ENCODE measurements at places on chromosomes 6 and 20.

DNA sequence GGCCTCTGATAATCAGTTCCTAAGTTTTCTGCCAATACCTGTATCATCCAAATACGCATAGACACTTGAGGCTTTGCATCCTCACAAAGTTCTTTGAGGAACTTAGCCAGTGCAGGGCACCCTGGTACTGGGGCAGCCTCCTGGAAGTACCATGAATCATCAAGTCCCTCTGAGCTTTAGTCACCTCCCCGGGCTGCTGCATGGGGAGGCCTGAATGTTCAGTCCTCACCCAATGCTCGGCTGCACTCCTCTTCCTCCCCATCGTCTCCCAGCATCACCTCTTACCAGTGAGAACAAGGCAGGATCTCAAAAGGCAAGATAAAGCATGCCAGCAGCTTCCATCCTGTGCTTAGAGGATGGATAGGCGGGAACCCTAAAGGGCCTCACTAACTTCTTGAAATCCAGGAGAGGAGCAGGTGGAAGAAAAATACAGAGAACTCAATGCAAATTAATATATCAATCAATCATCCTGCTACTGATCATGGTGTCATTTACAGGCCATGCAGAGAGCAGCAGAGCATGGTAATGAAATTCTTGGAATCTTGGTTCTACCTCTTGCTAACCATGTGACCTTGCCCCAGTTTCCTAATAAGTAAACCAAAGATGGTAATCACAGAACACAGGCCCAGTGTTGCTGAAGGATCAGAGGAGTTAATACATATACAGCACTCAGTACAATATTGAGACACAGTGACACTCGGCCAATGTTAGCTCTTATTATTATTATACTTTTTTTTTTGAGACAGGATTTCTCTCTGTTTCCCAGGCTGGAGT lies 4.7 kb upstream of the CCN6 start:
- no peak for DNase-seq

DNA sequence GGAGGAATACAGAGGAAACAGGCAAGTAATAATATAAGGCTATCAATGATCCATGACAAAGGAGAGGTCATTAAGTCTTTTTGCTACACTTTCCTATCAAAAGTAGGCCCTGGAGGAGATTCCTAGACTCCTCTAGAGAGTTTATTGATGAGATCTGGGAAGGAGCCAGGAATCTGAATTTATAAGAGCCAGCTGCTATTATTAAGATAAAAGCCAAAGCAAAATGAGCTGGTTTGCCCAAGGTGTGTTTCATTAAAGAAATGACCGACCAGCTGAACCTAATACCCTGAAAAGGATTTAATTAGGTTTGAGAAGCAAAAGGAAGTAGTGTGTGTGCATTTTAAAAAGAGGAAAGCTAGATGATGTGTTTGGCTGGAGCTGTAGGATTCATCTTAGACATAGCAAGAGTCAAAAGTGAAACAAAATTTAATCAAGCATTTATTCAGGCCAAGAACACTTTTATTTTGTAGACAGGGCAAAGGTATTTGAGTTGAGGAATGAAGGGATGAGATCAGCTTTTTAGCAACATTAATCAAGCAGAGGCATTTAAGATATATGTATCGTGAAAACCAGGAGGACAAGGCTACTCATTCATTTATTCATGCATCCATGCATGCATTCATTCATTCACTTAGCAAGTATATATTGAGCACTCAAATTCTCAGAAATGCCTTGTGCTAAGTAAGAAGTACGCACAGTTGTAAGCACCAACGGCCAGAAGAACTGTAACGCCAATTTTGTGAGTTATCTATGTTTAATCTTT lies 43.5 kb upstream of the SCAF8 start:
- DNase-seq: no peak

- no peak for DNase-seq
Observed at GRCh38 chr6:164208371-164208770, 793.9 kb downstream of the QKI start.

DNA sequence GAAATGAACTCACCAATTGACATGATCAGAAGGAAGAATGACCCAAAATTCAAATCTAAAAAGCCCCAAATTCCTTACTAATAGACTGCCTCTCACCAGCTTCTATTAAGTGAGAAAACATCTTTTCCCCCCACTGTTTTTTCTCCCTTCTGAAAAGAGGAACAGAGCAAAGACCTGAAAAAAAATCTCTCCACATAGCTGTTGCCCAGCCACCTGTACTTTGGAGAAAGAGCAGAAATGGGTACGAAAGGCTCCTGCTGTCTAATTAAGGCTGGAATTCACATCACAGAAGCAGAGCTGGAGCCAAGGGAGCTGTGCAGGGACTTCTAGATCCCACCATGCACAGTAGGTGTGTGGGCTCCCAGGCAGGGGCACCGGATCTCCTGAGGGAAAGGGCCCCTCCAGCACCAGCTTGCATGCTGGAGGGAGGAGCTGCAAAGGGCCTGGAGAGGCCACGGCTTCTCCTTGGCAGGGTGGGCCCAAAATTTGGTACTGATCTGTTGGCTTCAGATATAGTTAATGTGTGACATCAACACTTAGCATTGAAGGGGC lies 73.2 kb upstream of the DUSP22 start:
- DNase-seq: no peak

GRCh38 chr6:115891750-115892149 lies 168.9 kb downstream of the FRK start:
- no peak for DNase-seq

DNA sequence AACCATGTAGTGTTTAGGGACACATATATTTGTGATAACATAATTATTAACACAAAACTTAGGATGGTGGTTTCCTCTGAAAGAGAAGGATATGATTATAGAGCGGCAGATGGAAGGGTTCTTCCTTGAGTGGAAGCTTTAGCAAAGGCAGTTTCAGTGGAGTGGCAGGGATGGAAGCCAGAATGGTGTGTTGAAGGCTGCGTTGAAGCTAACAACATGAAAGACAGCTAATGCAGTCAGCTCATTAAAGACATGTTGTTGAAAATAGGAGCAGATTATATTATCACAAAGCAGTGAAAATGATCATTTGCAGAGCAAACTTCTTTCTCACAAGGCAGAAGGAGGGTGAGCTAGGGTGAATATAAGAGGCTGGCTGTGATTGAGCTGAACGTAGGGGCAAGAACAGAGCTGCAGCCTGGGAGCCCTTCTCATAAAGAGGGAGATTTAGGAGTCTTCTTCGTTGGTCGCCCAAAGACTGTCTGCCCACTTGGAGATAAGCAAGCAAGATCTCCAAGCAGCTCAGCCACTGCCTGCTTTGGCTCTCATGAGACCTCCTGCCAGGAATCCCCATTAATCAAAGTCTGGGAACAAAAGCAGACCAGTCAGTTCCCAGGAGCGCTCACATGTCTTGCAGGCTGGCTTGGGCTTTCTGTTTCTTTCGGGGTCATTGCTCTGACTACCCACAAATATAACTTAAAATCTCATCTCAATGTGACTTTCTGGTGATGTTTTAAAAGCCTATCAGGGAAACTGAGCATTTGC lies 2.6 kb upstream of the ANKRD6 start:
- no peak for DNase-seq

GRCh38 chr6:6986344-6986743 lies 121.4 kb upstream of the RREB1 start:
- no peak for DNase-seq

- no peak for DNase-seq
Observed at GRCh38 chr20:7375905-7376304, 564.4 kb downstream of the HAO1 start.

GRCh38 chr6:109453594-109454495 lies 1.7 kb downstream of the MICAL1 start:
- no peak for DNase-seq

- DNase-seq: no peak
Observed at GRCh38 chr20:46204594-46205186, 86.6 kb downstream of the CD40 start.

DNA sequence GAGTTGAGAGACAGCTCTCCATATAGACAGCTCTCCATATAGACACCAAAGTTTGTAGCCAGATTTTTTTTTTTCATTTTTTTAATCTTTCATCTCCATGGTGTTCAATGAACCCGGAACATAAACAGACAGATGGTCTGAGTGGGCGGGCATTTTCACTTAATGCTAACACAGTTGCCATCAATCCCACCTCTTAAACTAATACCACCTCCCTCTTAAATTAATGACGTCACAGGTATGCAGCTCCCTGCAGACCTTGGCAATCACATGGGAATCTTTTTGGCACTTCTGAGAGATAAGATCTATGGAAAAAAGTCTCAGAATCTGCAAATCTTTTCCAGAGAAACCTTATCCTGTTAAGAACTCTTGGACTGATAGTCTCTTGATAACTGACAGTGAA lies 43.2 kb downstream of the PFDN4 start:
- no peak for DNase-seq

DNA sequence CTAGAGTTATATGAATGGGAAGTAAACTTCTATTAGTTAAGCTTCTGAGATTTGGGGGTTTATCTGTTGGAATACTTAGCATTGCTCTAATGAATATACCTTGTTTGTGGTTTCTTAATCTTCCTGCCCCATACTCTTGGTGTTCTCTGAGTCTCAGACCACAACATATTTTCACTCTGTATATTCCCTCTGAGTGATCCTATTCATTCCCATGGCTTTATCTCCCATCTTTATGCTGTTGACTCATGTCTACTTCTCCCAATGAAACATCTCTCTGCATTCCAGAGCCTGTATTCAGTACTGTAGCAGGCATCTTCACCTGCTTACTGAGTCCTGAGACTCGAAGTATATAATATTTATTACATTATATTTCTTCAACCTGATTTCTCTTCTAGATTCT lies 283.7 kb upstream of the MAP3K7 start:
- DNase-seq: no peak

GRCh38 chr6:82959385-82959941 lies 106.2 kb downstream of the UBE3D start:
- no peak for DNase-seq

- DNase-seq: no peak
Observed at GRCh38 chr20:46735436-46735835, 26.0 kb downstream of the SLC2A10 start.

DNA sequence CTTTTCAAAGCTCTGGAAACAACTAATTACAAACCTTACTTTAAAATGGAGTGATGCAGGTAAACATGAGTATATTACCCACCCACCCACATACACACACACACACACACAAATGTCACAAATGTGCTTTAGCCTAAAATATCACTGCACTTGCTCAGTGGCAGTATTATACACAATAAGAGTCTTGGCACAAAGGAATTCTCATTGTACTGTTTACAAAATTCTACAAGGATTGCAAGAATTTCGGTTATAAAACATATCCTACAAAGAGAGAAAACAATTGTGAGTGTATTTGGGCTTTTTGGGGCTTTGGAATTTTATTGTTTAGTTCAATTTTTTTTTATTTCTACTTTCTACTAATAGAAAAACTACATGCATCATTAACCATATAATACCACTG lies 113.2 kb upstream of the BEND6 start:
- DNase-seq: no peak

GRCh38 chr20:20499439-20499838 lies 131.5 kb downstream of the INSM1 start:
- DNase-seq: no peak

- no peak for DNase-seq
Observed at GRCh38 chr20:34049389-34049788, 55.7 kb downstream of the RALY start.

DNA sequence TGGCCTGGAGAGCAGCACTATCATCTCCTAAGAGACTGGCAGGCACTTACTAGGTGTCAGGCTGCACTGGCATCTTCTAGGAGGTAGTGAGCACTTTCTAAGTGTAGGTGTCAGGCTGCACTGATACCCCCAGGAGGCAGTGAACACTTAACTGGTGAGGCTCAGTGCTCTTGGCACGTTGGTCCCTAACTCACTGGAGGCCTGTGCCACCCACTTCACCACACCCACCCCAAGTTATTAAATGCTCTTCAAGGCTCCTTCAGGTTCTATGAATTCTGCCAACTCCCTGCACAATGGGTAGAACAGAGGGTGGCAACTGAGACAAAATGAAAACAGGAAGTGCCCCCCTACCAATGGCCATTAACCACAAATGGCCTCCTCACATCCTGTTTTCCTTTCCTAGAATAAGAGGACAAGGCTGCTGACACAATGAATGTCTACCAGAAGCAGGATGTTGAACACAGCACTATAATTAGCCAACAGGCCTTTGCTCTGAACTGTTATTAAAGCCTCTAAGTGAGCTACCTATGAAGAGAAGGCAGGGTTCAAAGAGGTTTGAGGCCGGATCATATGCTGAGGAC lies 29.4 kb downstream of the NCOA5 start:
- DNase-seq: no peak

DNA sequence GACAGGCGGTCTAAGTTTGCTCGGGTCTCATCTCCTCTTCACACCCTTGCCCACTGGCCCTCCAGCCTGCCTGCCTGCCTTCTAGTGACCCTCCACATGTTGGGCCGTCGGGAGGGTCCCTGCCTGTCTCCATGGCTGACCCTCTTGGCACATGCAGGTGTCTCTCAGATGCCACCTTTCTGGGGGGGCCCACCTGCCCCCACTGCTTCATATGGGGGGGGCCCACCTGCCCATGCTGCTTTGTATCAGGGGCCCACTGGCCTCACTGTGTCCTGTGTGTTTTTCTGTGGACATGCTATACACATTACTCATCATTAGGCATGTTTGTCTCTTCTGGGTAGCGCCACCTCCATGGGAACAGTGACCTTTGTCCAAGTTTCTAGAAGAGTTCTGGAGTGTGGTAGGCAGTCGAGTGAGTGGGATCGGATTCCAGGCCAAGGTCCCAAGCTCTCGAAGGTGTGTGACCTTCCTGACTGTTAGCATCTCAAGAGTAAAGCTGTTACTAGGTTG lies 40.4 kb upstream of the KIF25 start:
- DNase-seq: no peak

GRCh38 chr6:159682295-159682694 lies 10.7 kb downstream of the SOD2 start:
- no peak for DNase-seq

DNA sequence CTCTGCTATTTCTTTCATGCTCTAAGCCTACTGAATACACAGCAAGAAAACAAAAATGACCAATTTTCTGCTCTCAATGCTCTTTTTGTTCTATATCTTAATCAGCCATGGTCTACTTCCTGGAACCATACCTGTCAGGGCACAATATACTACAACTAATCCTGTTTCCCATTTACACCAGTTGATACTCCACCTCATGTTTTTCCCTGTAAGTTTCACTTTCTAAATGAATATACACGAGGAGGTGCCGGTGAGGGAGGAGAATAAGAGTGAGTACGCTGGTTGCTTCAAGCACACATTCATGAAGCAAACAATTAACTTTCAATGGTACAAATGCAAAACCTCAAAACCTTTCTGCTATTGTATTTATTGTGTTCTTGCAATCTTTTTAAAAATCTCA lies 443.1 kb upstream of the ID4 start:
- DNase-seq: no peak

All from activated T-helper 9 cell treated with anti-CD3 and anti-CD28 coated beads, Interleukin-2, amount 50 U/mL, for 16 hours (primary cell).